ENCODE measurements at places on chromosomes 11 and 22.

DNA sequence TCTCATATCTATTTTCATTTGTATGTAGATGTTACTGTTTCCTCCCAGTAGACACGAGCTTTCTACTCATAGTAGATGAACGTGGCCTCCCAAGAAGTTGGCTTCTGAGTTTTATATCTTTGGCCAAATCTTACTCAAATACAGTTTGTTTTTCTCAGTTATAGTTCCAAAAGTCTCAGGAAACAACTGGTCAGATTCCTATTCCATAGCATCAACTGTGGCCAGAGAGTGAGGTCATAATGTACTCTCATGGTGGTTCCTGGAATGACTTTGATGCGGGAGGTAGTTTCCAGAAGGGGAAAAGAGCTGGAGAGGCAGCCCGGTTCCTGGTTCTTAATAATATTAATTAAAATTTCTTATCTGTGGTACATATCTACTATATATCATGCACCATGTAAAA, 77.3 kb downstream of the SLC17A6 start:
- no peak for DNase-seq

- no peak for DNase-seq
These were observed 246.9 kb downstream of the CADM1 start for GRCh38 chr11:115257270-115257669.

- no peak for DNase-seq
These were observed 29.8 kb downstream of the CAPN1 start for GRCh38 chr11:65211293-65212105.

DNA sequence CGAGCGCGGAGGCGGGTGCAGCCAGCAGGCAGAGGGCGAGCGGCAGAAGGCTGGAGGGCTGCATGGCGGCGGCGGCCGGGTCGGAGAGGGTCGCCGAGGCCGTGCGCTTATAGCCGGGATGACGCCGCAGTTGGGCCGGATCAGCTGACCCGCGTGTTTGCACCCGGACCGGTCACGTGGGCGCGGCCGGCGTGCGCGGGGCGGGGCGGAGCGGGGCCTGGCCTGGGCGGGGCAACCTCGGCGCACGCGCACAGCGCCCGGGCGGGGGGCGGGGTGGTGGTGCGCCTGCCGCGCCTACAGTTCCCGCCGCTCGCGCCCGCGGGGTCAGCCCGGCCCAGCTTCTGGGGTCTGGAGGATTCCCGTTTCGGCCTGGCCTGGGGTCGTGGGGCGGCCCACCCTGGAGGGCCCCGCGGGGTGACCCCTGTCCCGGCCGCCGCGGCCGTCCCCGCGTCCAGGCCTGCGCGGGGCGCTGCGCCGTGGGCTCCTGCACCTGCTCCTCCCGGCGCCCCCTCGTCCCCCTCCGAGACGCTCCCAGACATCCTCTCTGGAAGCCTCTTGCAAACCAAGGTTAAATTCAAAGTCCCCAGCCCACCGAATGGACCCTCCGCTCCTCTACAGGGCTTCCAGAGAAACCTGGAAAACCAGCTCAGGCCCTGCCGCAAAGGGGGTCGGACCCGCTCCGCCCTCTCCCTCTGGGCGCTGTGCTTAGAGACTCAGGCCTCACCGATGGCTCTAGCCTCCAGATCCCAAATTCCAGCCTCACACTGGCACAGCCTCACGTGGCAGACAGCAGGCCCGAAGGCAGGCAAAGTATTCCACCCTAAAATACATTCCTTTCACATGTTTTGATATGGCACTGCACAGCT, at the start of gene CTSD:
TSS of gene CTSD (minus strand) at position 132 of the 866 bp plus-strand sequence. CDS start at position 64, 68 bp downstream.
- peak; percentile 85 for DNase-seq

DNA sequence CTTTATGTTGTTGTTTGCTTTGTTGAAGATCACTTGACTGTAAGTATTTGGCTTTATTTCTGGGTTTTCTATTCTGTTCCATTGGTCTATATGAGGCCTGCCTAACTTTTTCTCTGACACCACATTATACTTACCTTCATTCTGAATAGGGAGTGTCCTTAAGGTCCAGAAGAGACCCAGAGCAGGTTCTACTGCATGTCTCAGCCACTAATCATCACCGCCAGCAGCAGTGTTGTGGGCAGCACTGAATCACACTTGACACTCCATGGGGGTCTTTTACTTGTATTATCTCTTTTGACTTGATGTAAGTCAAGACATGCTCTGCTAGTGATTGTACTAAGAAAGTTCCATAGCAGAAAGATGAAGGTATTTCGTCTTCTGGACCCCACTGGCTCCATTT, 274.9 kb downstream of the TENM4 start:
- DNase-seq = no peak

- no peak for DNase-seq
These were observed 84.9 kb downstream of the WNT7B start for GRCh38 chr22:45891996-45892621.

DNA sequence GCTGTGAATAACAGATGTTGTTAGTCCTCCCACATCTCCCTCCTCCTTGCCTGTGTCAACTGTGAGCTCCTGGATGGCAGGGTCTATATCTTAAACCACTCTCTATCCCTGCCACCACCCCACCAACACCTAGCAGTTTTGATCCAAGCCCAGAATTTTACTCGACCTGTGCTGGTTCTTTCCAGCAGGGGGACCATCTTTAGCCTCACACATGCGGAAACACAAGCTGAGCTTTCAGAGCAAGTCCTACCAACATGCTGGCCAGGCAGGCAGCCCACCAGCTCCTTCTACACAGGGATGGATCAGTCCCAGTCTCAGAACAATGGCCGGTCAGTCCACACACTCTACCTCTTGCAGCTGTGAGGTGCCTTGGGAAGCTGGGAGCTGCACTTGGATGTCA, 231.5 kb downstream of the NXPE2 start:
- no peak for DNase-seq

- DNase-seq = no peak
These were observed at the start of gene INS for GRCh38 chr11:2160736-2161259. Gene INS (minus strand): TSS chr11:2161209. CDS start chr11:2160971, 238 bp downstream.

- peak; percentile 67 for DNase-seq
These were observed 13.7 kb downstream of the YWHAH start for GRCh38 chr22:31957970-31958594.

- DNase-seq = no peak
These were observed 54.5 kb upstream of the FBXO3 start for GRCh38 chr11:33828604-33829429.

- DNase-seq = no peak
These were observed 205.3 kb upstream of the MTNR1B start for GRCh38 chr11:92764128-92764527.

GRCh38 chr22:30875481-30876215, 92.9 kb downstream of the MORC2 start:
- DNase-seq = no peak

GRCh38 chr22:46914481-46914880, 152.0 kb downstream of the TBC1D22A start:
- DNase-seq = no peak

GRCh38 chr11:85854557-85855340, 434 bp upstream of the CCDC83 start:
- DNase-seq = peak; percentile 93

DNA sequence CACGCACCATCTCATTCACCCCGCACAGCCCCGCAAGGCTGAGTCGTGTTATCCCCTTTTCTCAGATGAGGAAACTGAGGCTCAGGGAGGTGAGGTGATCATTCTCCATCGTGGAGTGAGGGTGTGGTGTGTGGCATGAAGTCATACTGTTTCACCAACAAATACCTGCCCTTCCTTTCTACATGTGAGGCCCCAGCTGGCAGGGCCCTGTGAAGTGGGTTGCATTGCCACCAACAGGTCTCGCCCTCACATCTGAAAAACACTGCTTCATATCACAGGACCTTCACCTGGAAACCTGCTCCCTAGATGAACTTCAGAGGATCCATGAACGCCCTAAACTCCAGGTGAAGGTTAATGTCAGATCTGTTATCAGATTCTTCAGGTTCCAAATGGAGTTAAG, 4.3 kb downstream of the SSTR3 start:
- no peak for DNase-seq

- no peak for DNase-seq
These were observed 16.2 kb downstream of the ARVCF start for GRCh38 chr22:20000246-20001081.

GRCh38 chr11:6817694-6818093, 18.2 kb upstream of the OR6A2 start:
- DNase-seq = no peak

DNA sequence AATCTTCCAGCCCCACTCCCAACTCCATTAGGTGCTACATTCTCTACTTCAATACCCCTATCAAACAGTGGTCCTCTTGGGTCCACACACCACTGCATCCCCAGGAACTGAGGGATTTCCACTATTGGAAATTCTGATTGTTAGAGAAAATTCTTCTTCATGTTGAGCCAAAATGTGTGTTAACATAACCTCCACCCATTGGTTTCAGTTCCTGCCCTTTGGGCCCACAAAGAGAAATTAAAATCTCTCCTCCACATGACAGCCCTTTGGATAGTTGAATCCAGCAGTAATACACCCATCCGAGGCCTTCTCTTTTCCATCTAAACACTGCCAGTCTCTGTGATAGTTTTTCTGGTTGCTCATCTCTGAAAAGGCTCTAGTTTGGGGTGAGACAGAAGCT, 2.1 kb downstream of the VSIG2 start:
- DNase-seq = no peak

- DNase-seq = no peak
These were observed 14.3 kb upstream of the ACCSL start for GRCh38 chr11:44033411-44033850.

- no peak for DNase-seq
These were observed 31.3 kb downstream of the LRRC10B start for GRCh38 chr11:61539831-61540357.

DNA sequence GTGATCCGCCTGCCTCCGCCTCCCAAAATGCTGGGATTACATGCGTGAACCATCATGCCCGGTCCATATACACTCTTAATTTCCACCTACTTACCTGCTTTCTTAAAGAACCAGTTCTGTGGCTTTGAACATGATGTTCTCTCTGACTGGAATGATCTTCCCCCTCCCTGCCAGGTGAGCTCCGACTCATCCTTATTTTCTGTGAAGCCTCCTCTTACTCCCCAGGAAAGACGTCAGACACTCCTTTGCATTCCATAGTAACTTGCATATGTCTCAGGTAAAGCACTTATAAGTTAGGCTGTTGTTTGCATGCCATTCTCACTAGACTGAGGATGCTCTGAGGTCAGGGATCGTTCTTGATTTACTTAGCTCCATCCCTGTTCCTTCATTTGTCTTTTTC, 91.8 kb upstream of the RAB1B start:
- no peak for DNase-seq

DNA sequence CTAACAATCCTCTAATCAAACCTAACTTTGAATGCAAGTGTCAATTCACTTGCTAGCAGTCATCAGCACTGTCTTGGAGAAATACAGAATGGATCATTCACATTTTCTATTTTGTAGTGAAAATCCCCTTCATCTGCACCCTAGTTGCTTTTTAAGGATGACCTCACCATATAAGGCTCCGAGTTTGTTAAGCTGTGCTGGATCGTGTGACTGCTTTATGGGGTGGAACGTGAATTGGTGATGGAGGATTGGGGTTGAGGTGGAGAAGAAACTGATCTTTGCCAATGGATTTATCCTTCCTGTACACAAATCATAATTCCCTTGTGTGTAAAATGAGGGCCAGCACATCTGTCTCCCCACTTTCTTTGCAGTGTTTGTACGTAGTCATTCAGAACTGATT, 85.6 kb upstream of the TBCEL start:
- no peak for DNase-seq

GRCh38 chr11:119315131-119316015, 1.6 kb downstream of the MCAM start:
- DNase-seq = peak; percentile 44

- no peak for DNase-seq
These were observed 640 bp upstream of the KCNA4 start for GRCh38 chr11:30017445-30017895.

DNA sequence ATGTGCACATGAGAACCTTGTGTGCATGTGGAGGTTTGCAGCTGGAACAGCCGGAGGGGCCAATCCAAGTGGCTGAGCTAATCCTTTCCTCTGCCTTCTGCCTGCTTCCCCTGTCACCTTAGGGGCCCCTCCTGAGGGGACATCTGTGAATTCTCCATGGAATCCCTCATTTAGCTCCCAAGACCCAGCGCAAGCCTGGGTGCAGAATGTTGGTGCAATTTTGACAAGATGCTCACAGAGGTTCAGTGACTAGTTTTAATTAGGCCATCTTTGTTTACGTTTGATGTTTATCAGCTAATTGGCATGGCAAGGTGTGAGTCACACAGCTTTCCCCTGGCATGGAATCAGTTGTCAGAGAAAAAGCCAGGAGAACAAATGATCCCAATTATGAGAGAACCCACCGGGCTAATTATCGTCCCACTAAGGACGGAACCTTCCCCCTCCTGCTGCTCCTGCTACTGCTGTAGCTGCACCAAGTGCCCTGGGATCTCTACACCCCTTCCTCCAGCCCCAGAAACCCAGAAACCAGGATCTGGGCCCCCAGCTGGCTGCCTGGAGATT, 63.6 kb upstream of the PAX6 start:
- no peak for DNase-seq

DNA sequence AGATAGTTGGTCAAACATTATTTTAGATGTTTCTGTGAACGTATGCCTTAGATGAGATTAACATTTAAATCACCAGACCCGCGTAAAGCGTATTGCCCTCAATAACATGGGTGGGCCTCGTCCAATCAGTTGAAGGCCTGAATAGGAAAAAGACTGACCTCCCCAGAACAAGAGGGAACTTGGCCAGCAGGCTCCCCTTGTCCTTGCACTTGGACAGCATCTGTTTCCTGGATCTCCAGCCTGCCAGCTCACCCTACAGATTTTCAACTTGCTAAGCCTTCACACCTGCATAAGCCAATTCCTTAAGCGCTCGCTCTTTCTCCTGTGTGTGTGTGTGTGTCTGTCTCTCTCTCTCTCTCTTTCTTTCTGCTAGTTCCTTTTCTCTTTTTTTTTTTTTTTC, 8.2 kb downstream of the TOM1 start:
- no peak for DNase-seq

- DNase-seq = no peak
These were observed 11.5 kb upstream of the KCTD14 start for GRCh38 chr11:78034623-78035022.

- no peak for DNase-seq
These were observed 605.7 kb downstream of the METTL15 start for GRCh38 chr11:28713850-28714249.

- no peak for DNase-seq
These were observed 104.7 kb upstream of the BID start for GRCh38 chr22:17878941-17879340.

- DNase-seq = no peak
These were observed 99.1 kb upstream of the MTNR1B start for GRCh38 chr11:92870196-92870832.
